ENCODE measurements at places on chromosomes 6 and 20. TPM values are rescaled to one million over a fixed set of nuclear protein-coding genes. Genes with fewer than 3 reads are reported as not detected.
A peak's percentile ranks its signal among the peaks of the same experiment; 100 is the strongest.

GRCh38 chr6:113979937-113980336, 9.0 kb upstream of the HDAC2 start:
- DNase-seq = no peak

DNA sequence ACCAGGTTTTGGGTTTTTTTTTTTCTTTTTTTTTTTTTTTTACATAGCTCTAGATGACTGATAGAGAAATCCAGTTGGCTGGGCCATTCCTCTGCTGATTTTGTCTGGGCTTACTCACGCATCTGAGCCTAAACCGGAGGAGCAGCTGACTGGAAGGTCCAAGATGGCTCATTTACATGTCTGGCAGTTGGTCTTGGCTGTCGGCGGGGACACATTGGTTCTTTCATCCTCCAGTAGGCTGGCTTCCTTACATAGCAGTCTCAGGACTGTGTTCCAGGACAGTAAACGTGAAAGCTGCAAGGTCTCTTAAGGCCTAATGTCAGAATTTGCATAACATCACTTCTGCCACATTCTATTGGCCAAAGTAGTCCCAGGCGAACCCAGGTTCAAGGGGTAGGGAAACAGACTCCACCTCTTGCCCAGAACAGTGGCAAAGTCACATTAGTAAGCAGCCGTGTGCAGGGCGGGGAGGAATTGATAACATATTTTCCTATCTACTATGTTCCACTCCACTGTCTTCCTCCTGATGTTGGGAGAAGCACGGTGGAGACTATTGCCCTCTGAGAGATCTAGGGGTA, 87.0 kb downstream of the CDH22 start:
- no peak for DNase-seq

GRCh38 chr20:56730996-56731395, 101.9 kb downstream of the TFAP2C start:
- no peak for DNase-seq

GRCh38 chr6:129701721-129702455, 8.1 kb downstream of the ARHGAP18 start:
- DNase-seq = no peak

DNA sequence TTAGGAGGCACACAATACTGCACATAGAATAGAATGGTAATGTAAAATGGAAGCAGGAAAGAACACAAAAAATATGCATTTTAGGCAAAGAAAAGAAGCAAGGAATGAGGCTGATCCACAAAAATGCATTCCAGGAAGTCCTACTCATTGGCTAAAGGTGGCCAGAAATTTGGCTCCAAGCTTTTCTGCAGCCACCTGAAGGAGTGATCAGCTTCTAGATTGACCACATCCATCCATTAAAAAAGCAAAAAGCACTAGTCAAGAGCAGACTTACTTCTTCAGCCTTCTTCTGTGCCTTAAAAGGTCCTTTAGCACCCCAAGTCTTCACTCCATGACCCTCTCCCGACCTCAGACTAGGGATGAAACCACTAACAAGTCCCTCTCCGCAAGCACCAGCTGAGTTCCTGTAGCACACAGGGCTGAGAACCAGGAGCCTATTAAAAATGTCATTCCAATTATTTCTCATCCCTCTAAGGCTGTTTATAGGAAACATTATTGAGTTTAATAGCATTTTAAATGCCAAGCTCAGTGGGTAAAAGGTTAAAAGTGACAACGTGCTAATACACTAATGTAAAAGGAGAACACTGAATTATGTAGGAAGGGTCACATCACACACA, 36.5 kb downstream of the TRAM2 start:
- DNase-seq = no peak

DNA sequence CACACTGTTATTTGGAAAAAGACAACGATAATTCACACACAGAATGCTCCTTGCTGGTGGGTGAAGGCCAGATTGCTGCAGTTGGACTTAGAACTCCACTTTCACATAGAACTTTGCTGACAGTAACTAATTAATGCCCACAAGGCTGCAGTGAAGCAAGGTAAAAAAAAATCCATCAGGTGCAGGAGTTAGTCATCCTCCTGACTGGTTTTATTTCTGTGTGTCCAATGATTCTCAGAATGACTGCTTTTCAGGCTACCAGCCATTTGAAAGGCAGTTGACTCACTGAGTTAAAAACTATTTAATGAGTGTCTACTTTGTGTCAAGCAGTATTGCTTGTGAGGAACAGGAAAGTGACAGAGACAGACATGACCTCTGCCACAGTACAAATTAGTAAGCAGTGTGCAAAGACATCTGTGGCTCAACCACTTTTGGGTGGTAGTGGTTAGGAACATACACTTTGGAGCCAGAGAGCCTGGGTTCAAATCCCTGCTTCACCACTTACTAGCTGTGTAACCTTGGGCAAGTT, 41.9 kb downstream of the ELOVL5 start:
- DNase-seq = no peak

DNA sequence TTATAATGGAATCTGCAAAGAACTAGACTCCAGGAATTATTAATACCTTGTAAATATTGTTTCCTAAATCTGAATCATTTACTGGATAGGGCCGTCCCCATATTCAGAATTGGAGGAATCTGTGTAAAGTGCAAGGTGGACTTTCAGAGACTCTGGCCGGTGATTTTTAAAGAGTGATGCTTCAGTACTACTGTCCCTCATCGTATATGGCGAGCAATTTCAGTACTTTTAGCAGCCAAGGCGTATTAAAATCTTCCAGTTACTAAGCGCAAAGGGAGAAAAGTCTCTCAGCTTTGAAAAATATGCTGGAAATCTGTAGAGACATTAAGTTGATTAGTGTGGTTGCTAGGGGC, 483 bp downstream of the SMIM26 start:
- DNase-seq = no peak

- no peak for DNase-seq
Measured at GRCh38 chr20:46206025-46206424, 87.9 kb downstream of the CD40 start.

DNA sequence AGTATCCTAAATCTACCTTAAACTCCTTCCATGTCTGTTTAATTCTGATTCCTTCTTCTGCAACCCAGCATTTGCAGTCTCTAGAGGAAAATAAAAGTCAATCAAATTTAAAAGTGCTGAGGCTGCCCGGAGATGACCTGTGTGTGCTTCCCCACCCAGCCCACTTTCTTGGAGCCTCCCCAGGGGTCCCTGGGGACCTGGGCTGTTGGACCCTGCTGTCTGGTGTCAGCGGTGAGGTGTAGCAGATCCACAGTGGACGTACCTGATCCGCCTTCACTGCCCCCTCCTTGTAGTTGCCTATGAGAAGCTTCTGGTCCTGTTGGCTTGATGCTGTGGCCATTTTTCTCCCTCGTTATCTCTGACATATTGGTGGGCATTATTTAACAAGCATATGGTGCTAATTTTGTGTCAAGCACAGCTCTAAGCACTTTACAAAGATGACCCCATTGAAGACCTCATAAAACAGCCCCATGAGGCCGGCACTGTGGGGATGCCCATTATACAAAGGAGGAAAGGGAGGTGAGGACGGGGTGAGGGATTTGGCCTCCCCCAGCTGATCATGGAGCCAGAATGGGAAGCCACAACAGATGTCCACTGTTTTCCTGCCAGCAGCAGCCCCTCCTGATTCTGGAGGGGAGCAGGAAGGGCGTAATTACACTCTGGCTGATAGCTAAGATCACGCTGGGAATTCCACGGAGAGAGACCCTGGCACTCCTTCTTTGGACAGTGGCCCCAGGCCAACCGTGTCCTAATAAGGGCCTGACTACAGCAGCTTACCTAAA, 628.2 kb downstream of the CDH26 start:
- DNase-seq = peak; percentile 25

GRCh38 chr6:71675386-71675785, 211.0 kb upstream of the RIMS1 start:
- DNase-seq = no peak

DNA sequence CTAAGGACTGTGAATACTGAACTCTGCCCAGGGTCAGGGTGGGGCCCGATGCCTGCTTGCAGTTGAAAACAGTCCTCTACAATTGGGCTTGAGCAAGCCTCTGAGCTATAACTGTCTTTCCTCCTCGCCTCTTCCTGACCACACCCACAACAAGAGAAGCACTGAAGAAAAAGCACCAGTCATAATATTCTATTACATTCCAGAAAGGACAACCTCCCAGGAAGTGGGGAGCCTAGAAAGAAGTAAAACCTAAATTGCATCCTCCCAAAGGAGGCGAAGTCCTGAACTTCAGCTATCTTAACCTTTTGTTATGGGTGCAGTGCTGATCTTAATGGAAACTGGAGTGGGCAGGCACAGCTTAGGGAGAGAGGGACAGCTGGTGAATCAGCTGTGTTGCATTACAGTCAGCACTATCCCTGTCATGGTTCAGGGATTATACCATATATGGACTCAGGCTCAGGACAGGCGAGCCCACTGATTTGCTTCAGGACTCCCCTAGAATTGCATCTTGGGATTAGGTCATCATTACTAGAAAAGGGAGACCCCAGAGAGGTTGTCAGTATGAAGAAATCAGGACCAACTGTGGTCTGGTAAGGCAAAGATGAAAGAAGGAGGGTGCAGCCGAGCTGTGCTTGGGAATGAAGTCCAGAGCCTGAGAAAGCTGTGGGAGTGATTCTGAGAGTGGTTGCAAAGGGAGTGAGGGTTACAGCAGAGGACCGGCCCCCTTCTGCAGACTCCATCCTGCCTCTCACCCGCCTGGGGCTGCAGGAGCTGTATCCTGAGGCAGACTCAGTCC, 18.3 kb upstream of the TRAM2 start:
- peak; percentile 66 for DNase-seq

DNA sequence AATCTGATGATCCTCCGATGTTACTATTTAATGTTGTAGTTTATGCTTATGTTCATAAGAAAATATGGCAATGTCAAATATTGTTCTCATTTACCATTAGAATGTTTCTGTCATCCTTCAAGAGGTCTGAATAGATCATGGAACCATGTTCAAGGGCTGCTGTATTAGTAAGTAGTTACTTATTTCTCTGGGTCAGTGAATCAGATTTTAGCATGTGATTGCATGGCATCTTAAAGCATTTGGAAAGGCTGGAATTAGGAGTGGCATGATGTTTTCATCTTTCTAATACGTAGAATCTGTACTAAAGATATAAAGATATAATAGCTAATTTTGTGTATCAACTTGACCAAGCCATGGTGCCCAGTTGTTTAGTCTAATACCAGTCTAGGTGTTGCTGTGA, 40.5 kb upstream of the NKX2-4 start:
- DNase-seq = no peak

DNA sequence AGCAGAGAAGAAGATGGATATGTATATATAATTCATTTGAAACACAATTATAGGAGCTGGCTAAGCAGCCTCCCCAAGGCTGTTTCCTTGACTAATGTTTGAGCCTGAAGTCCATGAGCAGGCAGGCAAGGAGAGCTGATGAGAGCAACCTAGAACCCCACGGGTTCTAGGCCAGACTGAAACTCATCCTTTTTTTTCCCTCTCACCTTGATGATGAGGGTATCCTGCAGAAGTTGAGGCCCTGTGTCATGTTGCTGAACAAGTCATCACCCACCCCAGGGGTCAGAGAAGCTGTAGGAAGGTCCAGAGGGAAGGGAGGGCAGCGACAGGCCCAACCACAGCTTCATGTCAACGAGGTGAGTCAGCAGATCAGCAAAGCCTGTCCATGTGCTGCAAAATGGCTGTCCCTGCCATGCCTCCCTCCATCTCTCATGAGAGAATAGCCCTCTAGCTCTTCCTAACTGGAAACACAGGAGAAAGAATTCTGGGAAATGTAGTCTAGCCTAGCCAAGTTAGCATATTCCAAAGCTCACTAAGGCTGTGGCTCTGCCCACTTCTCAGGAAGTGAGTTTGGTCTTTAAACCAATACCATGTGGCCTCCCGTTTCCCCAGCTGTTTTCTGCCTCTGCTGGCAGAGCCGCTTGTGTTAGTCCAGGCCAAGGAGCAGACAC, 91.3 kb upstream of the DTNBP1 start:
- DNase-seq = no peak

DNA sequence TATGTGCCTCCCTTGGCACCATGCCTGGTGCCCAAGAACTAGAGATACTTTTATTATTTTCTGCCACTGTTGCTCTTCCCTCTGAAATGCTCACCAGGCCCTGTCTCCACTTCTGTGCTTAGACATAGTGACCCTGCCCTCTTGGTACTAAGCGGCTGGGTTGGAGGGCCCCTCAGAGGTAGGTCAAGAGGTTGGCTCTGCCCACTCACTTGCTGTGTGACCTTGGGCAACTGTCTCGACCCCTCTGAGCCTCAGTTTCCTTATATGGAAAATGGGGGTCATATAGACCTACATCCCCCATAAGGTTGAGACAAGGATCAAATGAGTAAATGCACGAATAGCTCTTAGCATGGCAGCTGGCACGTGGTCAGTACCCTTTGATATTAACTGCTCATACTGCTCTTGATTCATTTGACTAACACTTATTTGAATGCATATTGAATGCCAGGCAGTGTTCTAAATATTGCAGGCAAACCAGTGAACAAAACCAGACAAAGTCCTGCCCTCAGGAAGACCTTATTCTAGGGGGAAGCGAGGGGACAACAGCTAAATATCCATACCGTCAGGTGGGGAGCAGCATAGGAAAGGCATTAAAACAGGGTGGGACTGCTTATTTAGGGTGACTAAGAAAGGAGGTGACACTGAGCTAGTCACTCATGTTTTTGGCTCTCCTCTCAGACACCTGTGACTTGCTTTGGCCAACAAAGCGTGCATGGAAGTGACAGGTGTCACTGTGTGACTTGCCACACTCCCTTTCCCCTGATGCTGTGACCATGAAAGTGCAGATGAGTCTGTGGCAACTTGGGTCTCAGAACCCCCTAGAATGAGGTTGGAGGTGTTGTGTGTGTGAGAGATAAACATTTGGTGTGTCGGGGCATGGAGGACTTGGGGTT, 14.3 kb upstream of the SPO11 start:
- no peak for DNase-seq

DNA sequence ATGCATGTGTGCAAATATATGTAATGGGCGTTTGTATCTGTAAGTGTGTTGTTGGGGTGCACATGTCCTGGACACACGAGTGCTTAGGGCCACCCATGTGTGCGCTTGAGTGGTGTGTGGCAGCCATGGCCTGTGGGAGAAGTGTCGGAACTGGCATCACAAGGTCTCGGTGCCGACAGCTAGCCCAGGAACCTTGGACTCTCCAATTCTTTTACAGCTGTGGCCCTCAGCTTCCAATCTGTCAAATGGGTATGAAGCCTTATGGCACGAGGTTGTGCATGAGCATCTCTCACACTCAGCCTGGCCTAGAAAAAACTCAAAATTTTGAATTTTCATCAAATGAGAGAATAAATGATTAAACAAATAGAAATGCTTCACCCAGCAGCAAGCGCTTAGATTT, 42.0 kb downstream of the SPDEF start:
- no peak for DNase-seq

- no peak for DNase-seq
Measured at GRCh38 chr6:142800240-142800639, 144.7 kb downstream of the HIVEP2 start.

GRCh38 chr20:4683261-4683660, 38.4 kb upstream of the PRND start:
- DNase-seq = no peak

GRCh38 chr6:130632277-130632676, 194.9 kb upstream of the SMLR1 start:
- no peak for DNase-seq

MICAL1 gene
- polyA plus RNA-seq = 58.8 TPM

PCIF1 gene
- 24.6 TPM for polyA plus RNA-seq

MICB gene
- polyA plus RNA-seq = 1.0 TPM

PTK6 gene
- polyA plus RNA-seq = 0.42 TPM
